CD8-positive, alpha-beta memory T cell (primary cell): ENCODE measurements at places on chromosomes 2 and 18.

DNA sequence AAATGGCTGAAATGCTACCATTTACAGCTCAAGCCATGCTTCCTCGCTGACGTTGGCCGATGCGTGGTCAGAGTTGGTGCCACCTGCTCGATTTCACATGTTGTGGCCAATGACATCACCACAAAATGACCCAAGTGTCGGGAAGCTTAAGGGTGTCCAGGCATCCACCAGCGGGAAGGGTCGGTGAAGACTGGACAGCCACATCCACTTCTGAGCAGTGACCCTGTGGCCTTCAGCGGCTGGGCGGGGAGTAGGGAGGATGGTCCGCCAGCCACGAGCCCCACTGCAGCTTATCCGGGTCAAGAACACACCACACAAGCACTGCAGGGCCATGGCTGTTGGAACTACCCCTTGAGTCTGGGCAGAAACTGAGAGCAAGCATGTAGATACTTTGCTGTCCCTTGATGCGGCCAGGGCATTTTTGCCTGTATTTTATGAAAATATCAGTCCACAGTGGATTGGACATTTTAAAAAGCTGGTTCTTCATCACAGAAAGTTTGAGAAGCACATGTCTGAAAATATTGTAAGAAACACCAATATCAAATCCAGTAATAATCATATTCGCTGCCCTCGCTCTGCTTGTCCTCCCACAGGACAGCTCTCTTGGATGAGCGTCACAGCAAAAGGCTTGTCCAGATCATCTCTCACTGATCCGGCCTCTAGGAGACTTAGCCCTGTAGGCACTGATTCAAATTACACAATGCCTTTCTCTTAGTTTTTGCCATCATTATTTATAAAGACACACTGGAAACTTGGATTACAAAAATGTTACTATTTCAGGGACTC lies 174.0 kb downstream of the TWIST2 start:
- DNase-seq = no peak

GRCh38 chr2:195759877-195760276 lies 102.9 kb downstream of the SLC39A10 start:
- no peak for DNase-seq

DNA sequence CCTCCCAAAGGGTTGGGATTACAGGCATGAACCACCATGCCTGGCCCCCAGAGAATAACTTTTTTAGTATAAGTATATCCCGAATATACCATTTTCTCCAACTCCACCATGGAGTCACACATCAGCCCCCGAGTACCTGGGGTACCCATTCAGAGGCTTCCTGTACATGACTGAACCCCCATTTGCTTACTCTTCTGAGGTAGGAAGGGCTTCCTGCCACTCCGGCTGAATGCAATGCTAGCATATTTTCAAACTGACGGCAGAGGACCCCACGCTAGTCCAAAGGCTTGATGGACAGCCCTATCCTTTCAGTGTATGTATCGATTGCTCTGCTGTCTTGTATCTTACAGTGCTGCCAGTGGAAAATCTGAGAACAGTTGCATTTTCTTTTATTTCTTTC lies 220.6 kb upstream of the SH3BP4 start:
- no peak for DNase-seq

DNA sequence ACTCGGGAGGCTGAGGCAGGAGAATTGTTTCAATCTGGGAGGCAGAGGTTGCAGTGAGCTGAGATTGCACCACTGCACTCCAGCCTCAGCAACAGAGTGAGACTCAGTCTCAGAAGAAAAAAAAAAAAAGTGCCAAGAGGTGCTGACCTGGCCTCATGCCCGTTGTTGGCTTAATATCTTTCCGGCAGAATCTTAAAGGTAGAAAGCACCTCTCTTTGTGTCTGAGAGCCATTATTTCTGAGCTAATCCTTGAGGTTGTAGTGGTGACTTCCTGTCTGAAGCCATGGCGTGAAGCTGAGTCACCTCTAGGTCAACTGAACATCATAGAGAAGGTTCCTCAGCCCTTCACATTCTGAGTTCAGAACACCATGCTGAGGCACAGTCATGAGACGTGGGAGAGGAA lies 60.4 kb downstream of the WDSUB1 start:
- DNase-seq = no peak

- no peak for DNase-seq
These were observed 45.9 kb downstream of the WIPF1 start for GRCh38 chr2:174551697-174552096.

GRCh38 chr2:127188797-127189196 lies 31.3 kb downstream of the CYP27C1 start:
- no peak for DNase-seq

DNA sequence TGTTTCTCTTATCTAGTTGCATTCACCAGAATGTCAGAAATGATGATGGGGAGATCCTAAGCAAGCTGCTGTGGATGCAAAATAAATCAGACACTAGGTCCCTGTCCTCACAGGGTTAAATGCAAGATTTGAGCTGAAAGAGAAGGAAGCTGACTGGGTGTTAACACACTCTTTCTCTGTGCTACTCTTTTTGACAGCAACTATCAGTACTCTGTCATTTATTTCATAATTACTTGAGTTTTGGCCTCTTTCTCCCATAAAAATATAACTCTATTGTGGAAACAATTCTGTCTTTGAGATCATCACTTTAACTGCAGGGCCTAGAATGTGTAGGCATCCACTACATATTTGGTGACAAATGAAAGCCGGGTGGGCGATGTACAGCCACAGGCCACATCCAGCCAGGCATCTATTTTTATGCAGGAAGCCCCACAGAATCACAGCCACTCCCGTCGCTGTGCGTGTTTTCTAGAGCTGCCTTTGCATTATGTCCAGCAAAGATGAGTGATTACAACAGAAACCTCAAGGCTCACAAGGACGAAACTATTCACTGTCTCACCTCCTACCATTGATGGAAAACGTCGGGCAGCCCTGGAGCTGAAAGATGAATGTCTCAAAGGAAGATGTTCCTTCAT lies 849.0 kb downstream of the RNF144A start:
- DNase-seq = no peak

DNA sequence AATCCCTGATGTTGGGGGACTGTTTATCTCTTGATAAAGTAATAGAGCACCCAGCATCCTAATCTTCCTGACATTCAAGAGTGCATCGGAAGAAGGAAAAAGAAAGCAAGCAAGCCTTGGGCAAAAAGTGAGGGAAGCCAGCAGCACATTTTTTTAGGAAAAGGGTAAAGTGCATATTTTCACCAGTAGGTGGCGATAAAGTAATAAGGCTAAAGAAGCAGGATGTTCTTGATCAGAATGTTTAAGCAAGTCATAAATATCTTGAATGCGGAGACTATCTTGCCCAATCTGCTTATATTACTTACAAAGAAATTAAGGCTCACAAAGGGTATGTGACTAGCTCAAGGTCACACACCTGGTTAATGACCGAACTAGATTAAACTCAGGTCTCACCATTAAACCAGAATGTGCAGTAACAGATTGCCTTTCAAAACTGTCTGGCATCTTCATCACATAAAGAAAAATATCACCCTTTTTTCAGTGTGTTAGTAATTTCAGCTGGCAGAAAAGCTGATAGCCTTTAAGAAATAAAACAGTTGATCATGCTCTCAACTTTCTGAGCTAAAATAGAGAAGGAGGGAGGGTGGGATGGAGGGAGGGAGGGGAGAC lies 83.8 kb downstream of the VIT start:
- DNase-seq = no peak
